ENCODE measurements at places on chromosomes 5 and 9.

DNA sequence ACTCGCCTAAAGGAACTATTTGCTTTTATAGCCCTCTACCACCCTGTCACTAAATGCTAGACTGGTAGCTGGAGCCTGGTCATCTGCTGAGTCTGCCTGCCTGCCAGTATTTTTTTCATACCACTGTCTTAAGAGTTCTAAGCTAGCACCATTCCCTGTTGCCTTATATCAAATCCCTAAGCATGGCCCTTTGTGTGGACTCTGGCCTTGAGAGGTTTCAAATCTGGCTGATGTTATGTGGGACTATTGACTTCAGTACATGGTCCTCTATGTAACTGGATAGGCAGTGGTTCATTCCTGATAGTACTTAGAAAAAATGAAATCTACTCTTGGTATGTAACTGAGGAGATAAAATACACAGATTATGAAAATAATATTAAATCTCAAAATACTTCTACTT is 103.5 kb downstream of the PLCXD3 start:
- no peak for DNase-seq

DNA sequence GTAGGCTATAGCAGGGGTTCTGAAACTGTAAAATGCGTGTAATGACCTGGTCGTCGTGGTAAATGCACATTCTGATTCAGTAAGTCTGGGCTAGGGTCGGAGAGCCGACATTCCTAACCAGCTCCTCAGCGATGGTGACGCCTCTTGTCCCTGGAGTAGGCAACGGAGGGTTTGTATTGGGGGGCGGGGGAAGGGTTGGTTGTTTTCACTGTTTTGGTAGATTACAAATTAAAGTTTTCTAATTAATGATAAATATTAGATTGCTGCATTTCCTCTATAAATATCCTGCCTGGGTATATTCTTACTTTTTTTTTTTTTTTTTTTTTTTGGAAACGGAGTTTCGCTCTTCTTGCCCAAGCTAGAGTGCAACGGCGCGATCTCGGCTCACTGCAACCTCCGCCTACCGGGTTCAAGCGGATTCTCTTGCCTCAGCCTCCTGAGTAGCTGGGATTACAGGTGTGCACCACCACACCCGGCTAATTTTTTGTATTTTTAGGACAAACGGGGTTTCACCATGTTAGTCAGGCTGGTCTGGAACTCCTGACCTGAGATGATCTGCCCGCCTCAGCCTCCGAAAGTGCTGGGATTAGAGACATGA is 566 bp upstream of the ALDH7A1 start:
- DNase-seq: no peak

- no peak for DNase-seq
Observed at GRCh38 chr9:99020786-99021436, 77.2 kb downstream of the COL15A1 start.

GRCh38 chr5:180853848-180854176 is 7.3 kb downstream of the ZFP62 start:
- DNase-seq: no peak

DNA sequence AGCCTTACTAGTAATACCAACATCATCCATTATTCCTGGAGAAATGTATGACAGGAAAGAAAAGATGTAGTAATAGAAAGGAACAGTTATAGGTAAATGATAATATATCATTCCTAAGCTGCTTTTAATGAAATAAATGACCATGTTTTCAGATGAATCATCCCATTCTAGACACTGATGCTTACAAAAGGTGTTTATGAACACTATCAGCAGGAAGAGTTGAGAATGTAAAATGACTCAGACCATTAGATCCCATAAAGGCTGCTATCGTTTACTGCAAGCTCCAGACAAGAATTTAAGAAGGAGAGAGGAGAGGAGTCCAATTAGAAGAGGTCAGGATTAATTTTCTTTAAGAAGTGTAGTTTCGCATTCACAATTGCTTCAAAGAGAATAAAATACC is 1033.5 kb downstream of the EFNA5 start:
- no peak for DNase-seq

DNA sequence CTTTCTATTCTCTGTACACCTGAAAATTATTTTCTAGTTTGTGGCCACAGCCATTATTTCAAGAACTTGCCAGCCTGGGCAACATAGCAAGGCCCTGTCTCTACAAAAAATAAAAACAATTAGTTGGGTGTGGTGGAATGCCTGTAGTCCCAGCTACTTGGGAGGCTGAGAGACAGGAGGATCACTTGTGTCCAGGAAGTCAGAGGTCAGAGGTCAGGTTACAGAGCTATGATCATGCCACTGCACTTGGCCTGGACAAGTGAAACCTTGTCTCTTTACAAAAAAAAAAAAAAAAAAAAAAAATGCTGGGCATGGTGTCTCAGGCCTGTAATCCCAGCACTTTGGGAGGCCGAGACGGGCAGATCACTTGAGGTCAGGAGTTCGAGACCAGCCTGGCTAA is 58.3 kb downstream of the HMGCR start:
- peak; percentile 10 for DNase-seq

DNA sequence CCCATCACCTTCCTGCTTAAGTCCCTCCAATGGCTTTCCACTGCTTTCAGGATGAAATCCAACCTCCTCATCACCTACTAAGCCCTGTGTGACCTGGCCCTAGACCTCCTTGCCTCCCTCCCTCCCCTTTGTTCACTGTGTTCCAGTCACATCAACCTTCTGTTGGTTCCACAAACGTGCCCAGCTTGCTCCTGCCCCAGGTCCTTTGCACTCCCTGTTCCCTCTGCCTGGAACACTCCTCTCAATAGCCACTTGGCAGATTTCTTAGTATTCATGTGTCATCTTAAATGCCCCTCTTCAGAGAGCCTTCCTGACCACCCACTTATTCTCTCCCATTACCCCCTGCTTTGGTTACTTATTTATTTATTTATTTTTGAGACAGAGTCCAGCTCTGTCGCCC is 24.1 kb upstream of the STXBP1 start:
- no peak for DNase-seq

- DNase-seq: no peak
Observed at GRCh38 chr5:176778921-176779465, 31.4 kb upstream of the UNC5A start.

DNA sequence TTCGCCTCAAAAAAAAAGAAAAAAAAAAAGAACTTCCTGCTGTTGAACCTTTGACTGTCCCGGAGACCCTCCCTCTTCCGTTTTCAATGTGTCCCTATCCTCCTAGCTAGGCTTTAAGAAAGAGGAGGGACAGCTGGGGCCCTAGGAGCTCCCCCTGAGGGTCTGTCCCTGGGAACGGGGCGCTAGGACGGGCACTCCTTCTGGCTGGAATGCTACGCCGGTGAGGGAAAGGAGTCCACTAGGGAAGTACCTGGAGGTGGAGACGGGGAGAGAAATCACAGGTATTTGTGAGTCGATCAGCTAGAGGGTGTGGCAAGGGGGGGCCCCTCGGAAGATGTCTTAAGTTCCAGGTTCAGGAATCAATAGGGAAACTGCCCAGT is 4.6 kb downstream of the SIT1 start:
- no peak for DNase-seq

DNA sequence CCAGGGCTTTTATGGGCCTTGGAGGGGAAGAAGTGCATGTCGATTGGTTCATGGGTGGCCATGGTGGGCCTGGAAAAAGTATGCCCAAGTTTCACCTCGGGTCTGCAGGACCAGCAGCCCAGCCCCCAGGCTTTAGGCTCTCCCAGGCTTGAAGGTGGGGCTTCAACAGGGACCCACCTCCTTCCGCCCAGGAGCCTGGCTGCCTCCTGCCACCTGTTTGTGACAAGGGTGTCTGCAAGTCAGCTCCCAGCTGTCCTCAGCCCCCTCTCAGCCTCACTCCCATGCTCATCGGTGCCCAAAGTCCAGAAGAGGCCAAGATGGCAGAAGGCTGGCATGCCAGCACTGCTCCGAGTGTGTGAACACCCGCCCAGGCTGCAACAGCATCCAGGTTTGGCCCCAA is 1063.2 kb upstream of the ACO1 start:
- DNase-seq: no peak

- no peak for DNase-seq
Observed at GRCh38 chr5:52943285-52943684, 45.9 kb upstream of the ITGA2 start.

DNA sequence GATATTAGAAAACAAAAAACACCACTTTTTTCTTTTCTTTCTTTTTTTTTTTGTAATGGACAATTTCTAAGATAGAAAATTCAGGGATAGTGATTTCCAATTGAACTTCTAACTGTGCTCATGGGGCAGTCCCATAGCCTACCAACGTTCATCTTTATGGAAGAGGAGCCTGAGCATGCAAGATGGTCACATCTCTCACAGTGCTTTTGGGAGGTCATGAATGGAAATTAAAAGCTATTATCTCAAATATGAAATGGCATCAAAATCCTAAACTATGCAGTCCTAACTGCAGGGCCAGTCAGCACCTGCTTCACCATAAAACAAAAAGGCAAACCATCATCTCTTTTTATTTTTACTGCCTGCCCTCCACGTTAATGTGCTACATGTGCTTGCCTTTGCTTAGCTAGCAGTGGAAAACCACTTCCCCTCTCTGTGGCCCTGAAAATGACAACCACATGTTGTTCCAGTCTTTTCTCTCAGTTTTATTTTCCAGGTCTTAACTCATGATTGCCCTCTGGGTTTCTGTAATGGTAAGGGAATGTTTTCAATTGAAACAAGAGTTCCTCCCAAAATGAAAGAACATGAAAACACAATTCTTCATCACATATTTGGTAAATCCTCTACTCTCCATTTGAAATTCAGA is 16.7 kb downstream of the IFNB1 start:
- DNase-seq: no peak

DNA sequence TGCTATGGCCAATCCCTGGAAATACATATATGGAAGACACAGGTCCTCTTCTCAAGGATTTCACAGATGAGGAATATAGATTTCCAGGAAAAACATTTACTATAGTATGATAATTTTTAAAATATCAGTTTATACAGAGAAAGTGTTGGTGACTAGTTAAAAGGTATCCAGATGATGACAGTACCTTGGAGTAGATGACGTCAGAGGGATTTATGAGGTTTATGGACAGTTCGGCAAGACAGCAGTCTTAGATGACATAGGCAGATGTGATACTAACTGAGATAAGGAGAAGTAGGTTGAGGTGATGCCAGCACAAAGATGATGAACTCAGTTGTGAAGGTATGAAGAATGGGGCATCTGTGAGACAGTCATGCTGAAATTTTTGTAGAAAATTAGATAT is 750.3 kb downstream of the PRELID2 start:
- no peak for DNase-seq

GRCh38 chr9:27088981-27089380 is 20.0 kb upstream of the TEK start:
- DNase-seq: peak; percentile 57

- DNase-seq: no peak
Observed at GRCh38 chr5:81519217-81519905, 125.4 kb upstream of the ACOT12 start.

DNA sequence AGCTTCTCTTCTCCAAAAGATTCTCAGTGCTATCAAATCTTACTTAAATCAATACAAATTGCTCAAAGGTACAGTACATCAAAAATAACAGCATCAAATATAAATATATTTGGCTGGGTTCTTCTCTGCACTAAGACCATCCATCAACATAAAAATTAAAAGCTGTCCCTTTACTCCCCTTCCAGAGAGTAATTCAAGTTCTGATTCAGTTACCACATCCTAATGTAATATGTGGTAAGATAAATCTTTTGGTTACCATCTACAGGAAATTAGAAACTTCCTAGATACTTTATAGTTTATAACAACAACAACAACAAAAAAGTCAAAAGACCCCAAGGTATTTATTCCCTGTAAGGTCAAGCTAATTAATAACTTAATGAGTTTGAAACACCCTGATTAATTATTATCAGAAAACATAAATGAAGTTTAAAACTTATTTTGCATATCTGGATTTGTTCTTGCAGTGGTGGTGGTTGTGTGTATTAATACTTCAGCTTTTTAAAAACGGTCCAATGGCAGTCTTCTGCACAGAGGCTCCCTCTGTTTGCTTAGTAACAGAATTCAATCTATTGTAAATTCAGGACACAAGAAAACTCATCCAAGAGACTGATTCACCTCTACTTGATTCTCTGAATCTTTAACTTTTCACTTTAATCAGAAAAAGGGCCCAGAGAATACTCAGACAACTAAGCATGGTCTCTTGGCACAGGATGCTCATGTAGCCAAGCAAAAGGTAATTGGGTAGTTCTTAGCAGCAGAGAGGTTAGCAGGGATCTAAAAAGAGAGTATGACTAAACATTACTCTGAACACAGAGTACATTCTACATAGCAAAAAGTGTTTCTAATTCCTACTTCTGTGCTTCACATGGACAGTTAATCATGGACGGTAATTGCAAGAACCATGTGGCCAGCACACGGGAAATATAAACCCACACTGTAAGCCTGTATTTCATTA is 20.1 kb downstream of the DIAPH1 start:
- DNase-seq: no peak

- no peak for DNase-seq
Observed at GRCh38 chr5:77379558-77380061, 112.5 kb downstream of the WDR41 start.

DNA sequence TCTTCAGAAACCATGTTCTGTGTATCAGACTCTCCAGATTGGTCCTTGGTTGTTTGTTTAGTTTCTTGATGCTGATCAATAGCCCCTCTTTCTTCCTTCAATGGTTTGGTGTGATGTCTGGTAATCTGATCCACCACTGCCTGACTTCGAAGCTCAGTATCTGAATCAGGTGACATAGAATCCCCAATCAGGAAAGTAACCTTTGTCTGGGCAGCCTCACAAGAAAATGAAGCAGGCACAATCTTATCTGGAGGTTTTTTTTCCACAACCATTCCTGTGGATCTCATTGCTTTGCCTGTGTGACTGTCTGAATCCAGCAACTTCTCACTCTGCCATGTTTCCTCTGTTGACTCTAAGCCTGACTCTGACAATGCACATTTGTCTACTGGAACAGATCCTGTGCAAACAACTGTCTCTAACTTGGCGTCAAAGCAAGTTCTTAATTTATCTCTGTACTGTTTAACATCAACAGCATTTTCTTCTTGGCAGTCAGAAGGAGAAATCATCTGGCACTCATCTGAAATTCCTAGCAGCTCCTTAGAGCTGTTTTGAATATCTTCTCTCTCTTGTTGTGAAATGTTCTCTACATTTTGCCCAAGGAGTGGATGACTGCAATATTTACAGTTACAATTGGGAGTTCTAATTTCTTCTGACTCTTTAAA is 37.1 kb upstream of the RAPGEF6 start:
- peak; percentile 90 for DNase-seq

- peak; percentile 65 for DNase-seq
Observed at GRCh38 chr5:101678481-101679193, 617.4 kb downstream of the SLCO4C1 start.

- DNase-seq: peak; percentile 6
Observed at GRCh38 chr5:97044052-97044451, 98.4 kb downstream of the LIX1 start.

GRCh38 chr5:78971998-78972397 is 13.1 kb downstream of the ARSB start:
- DNase-seq: no peak

GRCh38 chr5:179267671-179268083 is 77.6 kb downstream of the ADAMTS2 start:
- DNase-seq: no peak

DNA sequence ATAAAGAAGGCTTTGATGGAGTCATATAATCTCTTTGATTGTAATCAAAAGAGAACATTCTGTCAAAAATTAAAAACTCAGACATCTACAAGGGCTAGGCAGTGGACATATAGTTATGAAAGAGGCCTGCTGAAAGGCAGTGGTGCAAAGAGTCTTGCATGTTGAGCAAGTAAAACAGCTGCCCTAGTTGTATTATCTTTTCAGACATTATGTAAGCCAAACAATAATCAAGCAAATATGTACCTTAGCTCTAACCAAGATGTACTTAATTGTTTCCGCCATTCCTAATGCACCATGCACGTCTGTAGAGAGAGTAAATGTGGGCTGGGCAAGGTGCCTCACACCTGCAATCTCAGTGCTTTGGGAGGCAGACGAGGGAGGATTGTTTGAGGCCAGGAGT is 14.3 kb downstream of the GAPT start:
- no peak for DNase-seq
